ENCODE measurements at places on chromosomes 2 and 18.

- no peak overlapping the region for H3K4me3 ChIP-seq
- no peak for DNase-seq
- H3K27ac ChIP-seq, result no peak overlapping the region
Measured at GRCh38 chr2:223315813-223316212, 263.8 kb downstream of the KCNE4 start.

DNA sequence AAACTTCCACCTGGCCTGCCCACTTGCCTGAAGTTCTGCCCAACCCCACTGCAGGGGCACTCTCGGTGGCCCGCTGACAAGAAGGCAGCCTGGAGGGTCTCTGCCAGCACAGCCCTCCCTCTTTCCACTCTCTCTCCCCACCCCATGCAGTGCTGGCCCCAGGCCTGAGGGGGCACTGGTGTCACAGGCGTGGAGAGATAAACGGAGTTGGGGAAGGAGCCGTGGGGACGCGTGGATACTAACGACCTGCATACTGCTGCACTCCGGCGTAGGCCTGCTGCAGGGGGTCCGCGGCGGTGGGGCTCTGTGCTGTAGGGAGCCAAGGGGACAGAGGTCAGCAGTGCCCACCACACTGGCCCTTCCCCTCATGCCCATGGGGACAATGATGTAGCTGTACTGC is 299.3 kb downstream of the CELF4 start:
- no peaks in the 10 kb centered on the region for H3K4me1 ChIP-seq
- H3K36me3 ChIP-seq, result no peaks in the 10 kb centered on the region
- no peak overlapping the region for H3K4me3 ChIP-seq
- no peak overlapping the region for H3K27ac ChIP-seq
- no peaks in the 10 kb centered on the region for H3K27me3 ChIP-seq

GRCh38 chr2:120686511-120687168 is 49.0 kb upstream of the GLI2 start:
- no peak overlapping the region for H3K27ac ChIP-seq
- no peak for DNase-seq
- H3K4me1 ChIP-seq, result no peaks in the 10 kb centered on the region
- H3K36me3 ChIP-seq, result no peaks in the 10 kb centered on the region
- H3K4me3 ChIP-seq, result no peak overlapping the region
- H3K27me3 ChIP-seq, result no peaks in the 10 kb centered on the region

DNA sequence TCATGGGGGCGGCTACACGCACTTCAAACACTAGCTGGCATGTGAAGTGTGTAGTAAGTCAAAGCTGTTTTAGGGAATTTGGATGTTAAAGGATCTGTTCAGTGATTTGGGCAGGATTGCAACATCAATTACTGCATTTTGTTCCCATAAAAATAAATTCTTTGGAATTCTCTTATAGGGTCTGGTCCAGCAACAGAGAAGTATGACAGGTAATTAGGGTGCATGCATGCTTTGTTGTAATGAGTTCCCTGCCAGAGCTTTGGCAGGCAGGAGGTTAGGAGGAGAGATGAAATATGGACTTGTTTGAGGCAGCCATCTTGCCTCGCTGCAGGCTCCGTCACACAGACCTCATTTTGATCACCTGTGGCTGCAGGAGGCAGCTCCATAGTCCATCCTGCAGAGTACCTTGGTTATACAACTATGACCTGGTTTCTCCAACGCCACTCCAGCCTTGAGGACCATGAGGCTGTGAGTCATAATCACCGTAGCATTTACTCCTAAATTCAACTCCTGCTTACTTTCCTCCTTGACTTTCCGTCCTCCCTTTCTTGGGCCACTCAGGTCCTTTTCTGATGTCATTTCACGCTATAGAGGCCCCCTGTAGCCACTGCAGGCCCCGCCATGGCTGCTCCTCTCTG is 26.5 kb upstream of the EML4 start:
- no peak overlapping the region for H3K4me3 ChIP-seq
- no peaks in the 10 kb centered on the region for H3K27me3 ChIP-seq
- H3K36me3 ChIP-seq, result no peaks in the 10 kb centered on the region

DNA sequence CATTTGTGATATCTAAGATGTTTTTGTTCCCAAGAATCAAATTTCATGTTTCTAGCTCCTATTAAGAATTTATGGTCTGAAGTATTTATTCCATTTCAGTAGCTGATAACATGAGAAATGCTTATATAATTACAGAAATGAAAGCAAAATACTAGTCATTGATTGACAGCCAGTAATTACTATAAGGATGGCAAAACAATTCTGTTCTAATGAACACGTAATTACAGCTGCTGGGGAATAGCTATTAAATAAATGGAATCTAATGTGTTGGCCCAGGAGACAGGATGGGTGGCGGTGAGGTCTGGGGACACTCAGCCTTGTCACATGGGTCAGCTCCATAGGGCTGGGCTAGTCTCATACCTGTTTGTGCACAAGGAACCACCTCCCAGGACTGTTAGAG is 263.5 kb downstream of the FHOD3 start:
- H3K27ac ChIP-seq, result no peak overlapping the region
- DNase-seq, result no peak
- peaks cover 4% of the 10 kb centered on the region for H3K4me1 ChIP-seq
- no peaks in the 10 kb centered on the region for H3K36me3 ChIP-seq

DNA sequence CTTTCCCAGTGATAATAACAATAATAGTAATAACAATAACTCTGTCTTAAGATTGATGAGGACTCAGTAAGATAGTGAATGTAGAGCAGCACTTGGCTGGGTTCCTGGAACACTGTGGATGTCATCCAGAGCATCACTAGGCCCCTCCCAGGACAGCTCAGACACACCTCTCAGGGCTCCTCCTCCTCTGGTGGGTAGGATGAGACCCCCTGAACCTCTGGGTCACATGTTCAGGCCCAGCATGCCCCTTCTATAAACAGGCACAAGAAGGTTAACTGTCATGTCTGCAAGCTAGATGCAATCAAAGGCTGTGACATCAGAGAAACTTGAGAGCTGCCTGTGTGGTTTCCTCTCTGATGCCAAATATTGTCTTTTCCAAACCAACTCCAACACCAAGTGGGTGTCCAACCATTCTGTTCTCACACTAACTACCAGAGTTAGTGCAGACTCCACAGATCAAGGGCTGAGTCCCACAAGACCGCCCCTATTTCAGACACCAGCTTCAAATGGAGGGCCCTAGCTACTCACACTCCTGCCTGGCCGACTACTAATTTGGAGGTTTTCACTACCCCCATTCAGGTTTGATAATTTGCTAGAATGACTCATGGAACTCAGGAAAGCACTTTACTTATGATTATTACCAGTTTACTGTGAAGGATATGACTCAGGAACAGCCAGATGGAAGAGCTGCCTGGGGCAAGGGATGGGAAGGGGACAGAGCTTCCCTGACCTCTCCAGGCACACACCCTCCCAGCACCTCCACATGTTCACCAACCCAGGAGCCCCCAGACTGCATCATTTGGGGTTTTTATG is 46.4 kb upstream of the BZW1 start:
- no peaks in the 10 kb centered on the region for H3K27me3 ChIP-seq
- H3K4me3 ChIP-seq, result no peak overlapping the region
- no peak for DNase-seq

- no peak for DNase-seq
- H3K27me3 ChIP-seq, result no peaks in the 10 kb centered on the region
- H3K36me3 ChIP-seq, result no peaks in the 10 kb centered on the region
- H3K27ac ChIP-seq, result no peak overlapping the region
Measured at GRCh38 chr2:37895140-37895539, 29.9 kb upstream of the RMDN2 start.

GRCh38 chr18:62377131-62377807 is 52.2 kb downstream of the TNFRSF11A start:
- no peak overlapping the region for H3K27ac ChIP-seq
- H3K4me1 ChIP-seq, result peaks cover 7% of the 10 kb centered on the region
- H3K4me3 ChIP-seq, result no peak overlapping the region
- DNase-seq, result no peak
- peaks cover 5% of the 10 kb centered on the region for H3K36me3 ChIP-seq

- no peak for DNase-seq
- no peaks in the 10 kb centered on the region for H3K36me3 ChIP-seq
- H3K4me3 ChIP-seq, result no peak overlapping the region
- H3K27ac ChIP-seq, result no peak overlapping the region
- H3K4me1 ChIP-seq, result peaks cover 6% of the 10 kb centered on the region
Measured at GRCh38 chr18:8984131-8984721, 118.3 kb upstream of the NDUFV2 start.

GRCh38 chr2:235066490-235066889 is 114.7 kb downstream of the SH3BP4 start:
- H3K4me3 ChIP-seq, result no peak overlapping the region
- no peak for DNase-seq
- no peaks in the 10 kb centered on the region for H3K36me3 ChIP-seq

GRCh38 chr2:123303731-123304130 is 721.4 kb upstream of the CNTNAP5 start:
- H3K4me1 ChIP-seq, result no peaks in the 10 kb centered on the region
- H3K36me3 ChIP-seq, result no peaks in the 10 kb centered on the region
- no peak overlapping the region for H3K4me3 ChIP-seq
- H3K27me3 ChIP-seq, result no peaks in the 10 kb centered on the region

DNA sequence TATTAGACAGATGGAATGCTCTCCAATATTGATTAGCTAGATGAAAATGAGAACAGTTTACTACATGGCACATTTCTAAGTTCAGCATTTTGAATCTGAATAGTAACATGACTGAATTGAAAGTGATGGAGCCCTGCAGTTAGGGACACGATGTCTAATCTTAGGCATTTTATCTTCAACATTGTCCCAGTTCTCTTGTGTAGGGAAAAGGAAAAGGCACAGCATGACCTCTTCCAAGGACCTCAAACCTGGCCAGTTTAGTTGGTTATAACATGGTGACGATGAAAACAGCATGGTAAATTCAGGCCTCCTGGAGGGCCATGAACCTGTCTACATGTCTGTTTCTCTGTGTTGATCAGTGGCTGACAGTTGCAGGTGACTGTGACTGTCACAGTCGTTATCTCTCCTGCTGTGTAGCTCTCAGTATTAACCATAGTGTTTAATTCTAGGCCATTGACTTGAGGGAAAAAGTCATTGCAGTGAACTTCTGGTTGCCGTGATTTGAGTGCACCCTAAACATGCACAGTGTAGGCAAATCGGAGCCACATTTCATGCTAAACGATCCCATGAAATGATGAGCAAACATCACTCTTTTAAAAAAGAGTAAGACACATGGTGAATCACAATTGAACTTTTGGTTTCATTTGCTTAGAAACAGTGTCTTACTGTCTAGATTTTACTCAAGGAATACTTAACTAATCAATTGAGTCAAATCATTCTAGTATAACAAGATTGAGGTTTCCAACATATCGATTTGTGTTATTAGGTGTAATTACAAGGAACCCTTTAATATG is 129.7 kb downstream of the PHLPP1 start:
- no peaks in the 10 kb centered on the region for H3K4me1 ChIP-seq
- no peak overlapping the region for H3K27ac ChIP-seq
- H3K27me3 ChIP-seq, result no peaks in the 10 kb centered on the region

GRCh38 chr2:229257985-229258384 is 13.1 kb downstream of the PID1 start:
- no peaks in the 10 kb centered on the region for H3K4me1 ChIP-seq
- H3K27ac ChIP-seq, result no peak overlapping the region
- no peak overlapping the region for H3K4me3 ChIP-seq
- no peaks in the 10 kb centered on the region for H3K36me3 ChIP-seq
- DNase-seq, result no peak

- H3K4me3 ChIP-seq, result peak overlapping the region; percentile 61
- no peaks in the 10 kb centered on the region for H3K27me3 ChIP-seq
- peak; percentile 69 for DNase-seq
- H3K4me1 ChIP-seq, result peaks cover 6% of the 10 kb centered on the region
- peaks cover 4% of the 10 kb centered on the region for H3K36me3 ChIP-seq
Measured at GRCh38 chr2:221189431-221190067, 382.6 kb downstream of the EPHA4 start.

- 0 out of 2 replicates have a peak, but pooled peaks cover 4% of the 10 kb centered on the region for H3K36me3 ChIP-seq
- DNase-seq, result no peak
- no peaks in the 10 kb centered on the region for H3K27me3 ChIP-seq
- no peak overlapping the region for H3K27ac ChIP-seq
Measured at GRCh38 chr2:183803596-183803995, 679.4 kb downstream of the NUP35 start.

DNA sequence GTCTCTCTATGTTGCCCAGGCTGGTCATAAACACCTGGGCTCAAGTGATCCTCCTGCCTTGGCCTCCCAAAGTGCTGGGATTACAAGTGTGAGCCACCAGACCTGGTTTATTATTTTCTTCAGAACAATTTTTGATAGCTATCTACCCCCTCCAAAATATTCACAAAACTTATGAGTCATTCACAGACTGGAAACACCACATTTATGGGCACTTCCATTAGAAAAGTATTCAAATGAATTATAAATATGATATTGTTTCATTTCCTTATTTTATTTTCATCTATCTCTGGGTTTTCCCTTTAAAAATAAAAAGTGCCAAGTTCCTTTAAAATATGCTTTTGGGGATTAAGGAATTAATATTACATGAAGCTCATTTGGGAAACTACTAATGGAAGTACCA is 58.8 kb upstream of the MSTN start:
- H3K27ac ChIP-seq, result no peak overlapping the region
- no peaks in the 10 kb centered on the region for H3K27me3 ChIP-seq
- no peaks in the 10 kb centered on the region for H3K36me3 ChIP-seq

GRCh38 chr2:128302011-128302743 is 16.5 kb downstream of the HS6ST1 start:
- no peak overlapping the region for H3K4me3 ChIP-seq
- no peak for DNase-seq
- no peak overlapping the region for H3K27ac ChIP-seq
- H3K4me1 ChIP-seq, result peaks cover 4% of the 10 kb centered on the region

- no peak overlapping the region for H3K4me3 ChIP-seq
- H3K4me1 ChIP-seq, result no peaks in the 10 kb centered on the region
- no peaks in the 10 kb centered on the region for H3K27me3 ChIP-seq
- no peak overlapping the region for H3K27ac ChIP-seq
Measured at GRCh38 chr2:216465579-216466195, 33.0 kb upstream of the RPL37A start.

DNA sequence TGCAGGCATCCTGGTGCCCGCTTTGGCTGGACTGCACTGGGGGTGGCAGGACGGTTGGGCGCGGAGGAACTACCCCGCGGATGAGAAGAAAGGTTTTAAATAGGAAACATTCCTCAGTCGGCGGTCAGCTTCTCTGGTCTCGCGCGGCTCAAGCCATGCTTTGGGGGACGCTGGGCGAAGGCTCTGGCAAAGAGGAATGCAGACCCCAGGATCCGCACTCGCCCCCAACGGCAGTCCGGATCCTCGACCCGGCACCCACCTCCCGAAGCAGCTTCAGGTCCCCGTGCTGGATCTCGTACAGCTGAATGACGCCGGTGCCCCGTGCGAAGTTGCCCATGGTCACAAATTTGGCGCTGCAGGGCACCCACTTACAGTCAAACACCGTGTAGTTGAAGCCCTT is 686 bp upstream of the PNO1 start:
- peak overlapping the region; percentile 98 for H3K4me3 ChIP-seq
- peaks cover 26% of the 10 kb centered on the region for H3K36me3 ChIP-seq
- no peaks in the 10 kb centered on the region for H3K27me3 ChIP-seq
- no peak for DNase-seq
- H3K27ac ChIP-seq, result peak overlapping the region; percentile 77
- H3K4me1 ChIP-seq, result no peaks in the 10 kb centered on the region

GRCh38 chr2:64998658-64999061 is 9.5 kb downstream of the SLC1A4 start:
- no peak for DNase-seq
- no peaks in the 10 kb centered on the region for H3K27me3 ChIP-seq
- no peak overlapping the region for H3K4me3 ChIP-seq
- no peaks in the 10 kb centered on the region for H3K36me3 ChIP-seq
- H3K27ac ChIP-seq, result no peak overlapping the region

- H3K4me3 ChIP-seq, result no peak overlapping the region
- no peaks in the 10 kb centered on the region for H3K27me3 ChIP-seq
- H3K36me3 ChIP-seq, result no peaks in the 10 kb centered on the region
Measured at GRCh38 chr2:151614159-151614558, 120.1 kb downstream of the NEB start.

GRCh38 chr18:21831413-21831831 is 90.8 kb downstream of the MIB1 start:
- no peak overlapping the region for H3K4me3 ChIP-seq
- no peak for DNase-seq
- no peak overlapping the region for H3K27ac ChIP-seq
- peaks cover 8% of the 10 kb centered on the region for H3K36me3 ChIP-seq
- no peaks in the 10 kb centered on the region for H3K27me3 ChIP-seq

All from H9 (cell line).